Stimulated activated CD4-positive, alpha-beta T cell treated with anti-CD3 and anti-CD28 coated beads, Interleukin-1b, Interleukin-23, amount 100 ng/mL, for 1 hour (primary cell): ENCODE measurements at places on chromosomes 16 and 17.

DNA sequence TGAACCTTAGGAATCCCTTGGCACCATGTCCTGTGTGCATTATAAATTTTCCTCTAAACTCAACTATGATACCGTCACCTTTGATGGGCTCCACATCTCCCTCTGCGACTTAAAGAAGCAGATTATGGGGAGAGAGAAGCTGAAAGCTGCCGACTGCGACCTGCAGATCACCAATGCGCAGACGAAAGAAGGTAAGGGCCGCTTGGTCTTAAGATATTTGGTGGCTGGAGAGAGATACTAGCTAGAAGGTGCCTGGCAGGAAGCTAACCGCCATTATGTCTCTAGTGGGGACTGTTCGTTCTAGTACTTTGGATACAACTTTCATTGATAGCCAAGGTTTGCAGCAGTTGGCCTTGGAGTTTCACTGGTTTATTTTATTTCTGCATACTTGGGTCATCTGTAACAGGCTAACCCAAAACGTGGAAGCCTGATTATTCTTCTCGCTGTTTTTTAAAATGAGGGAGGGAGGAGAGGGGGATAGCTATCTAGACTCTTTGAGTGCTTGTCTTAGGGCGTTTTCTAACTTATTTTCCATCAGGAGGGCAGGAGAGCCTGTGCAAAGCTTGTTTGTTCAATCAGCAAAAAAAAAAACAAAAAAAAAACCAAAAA is 1.3 kb downstream of the RBBP6 start:
- no peak for DNase-seq

GRCh38 chr16:63361032-63361624 is 1324.9 kb upstream of the CDH8 start:
- no peak for DNase-seq

DNA sequence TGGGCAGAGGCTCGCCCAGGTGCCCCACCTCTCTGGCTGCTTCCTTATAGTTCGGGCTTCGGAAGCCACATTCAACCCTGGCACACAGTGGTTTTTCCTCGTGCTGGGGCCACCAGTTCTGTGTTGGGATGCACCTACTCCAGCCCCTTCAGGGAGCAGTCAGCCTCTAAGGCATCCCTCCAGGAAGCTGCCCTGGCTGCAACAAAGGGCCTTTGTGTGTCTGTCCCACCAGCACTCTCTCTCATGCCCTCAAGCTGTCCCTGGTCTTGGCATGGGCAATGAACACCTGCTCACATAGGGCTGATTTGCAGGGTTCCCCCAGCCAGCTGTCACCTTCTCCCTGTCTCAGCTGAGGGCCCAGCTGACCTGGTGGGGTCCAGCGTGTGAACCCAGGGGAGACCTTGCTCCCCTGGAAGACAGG is 754 bp upstream of the NOXO1 start:
- DNase-seq: no peak

DNA sequence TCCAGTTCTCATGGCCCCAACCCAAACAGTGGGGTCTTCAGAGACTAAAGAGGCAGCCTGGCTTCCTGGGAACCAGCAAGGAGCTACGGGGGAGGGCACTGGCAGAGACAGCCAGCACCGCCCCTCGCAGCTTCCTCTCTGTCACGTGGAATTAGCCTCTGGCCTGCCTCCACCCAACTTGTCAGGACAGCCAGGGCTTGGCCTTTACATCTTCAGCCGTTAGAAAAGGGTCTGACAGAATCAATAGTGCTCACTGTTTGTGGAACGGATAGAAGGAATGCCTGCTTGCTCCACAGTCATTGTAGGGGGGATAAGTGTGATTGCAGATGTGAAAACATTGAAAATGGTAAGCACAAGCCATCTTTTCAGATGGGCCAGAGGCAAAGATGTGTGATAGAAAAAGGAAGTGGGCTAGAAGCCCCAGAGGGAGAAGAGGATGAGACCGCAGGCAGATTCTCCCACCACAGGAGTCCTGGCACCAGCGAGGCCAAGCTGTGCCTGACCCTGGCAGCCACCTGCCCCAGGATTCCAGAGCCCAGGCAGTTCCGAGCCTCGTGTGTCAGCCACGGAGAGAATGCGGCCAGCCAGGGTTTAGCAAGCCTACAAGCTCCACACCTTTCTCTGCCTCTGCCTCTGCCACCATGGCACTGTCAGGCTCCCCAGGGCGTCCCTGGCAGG is 18.6 kb downstream of the GRIN2C start:
- no peak for DNase-seq

DNA sequence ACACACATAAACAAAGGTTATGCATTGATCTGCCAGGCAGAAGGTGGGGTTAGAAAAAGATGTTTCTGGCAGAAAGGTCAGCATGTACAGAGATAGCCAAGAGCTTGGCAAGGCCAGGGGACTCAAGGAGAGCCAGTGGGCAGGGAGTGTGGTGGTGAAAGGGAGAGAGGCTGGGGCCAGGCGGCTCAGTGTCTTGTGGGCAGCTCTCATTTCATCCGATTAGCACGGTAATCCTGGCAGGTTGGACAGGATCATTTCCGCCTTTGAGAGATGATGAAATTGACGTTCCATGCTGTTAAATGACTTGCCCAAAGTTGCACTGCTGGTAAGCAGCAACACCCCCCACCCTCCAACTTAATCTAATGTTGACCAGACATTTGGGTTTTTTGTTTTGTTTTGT is 3.6 kb downstream of the CHD9 start:
- DNase-seq: no peak

- no peak for DNase-seq
Measured at GRCh38 chr17:60231234-60231633, 81.5 kb downstream of the CA4 start.

GRCh38 chr17:49372425-49372824 is 10.4 kb upstream of the ZNF652 start:
- no peak for DNase-seq
